ENCODE measurements at places on chromosomes 3 and 15.

- no peak for DNase-seq
Measured at GRCh38 chr3:126180477-126181397, at the start of gene ALDH1L1. ALDH1L1 (minus strand) TSS chr3:126180586; CDS start chr3:126160979, 19,607 bp downstream.

GRCh38 chr3:12898290-12898964 is 57.1 kb upstream of the RPL32 start:
- DNase-seq = no peak

DNA sequence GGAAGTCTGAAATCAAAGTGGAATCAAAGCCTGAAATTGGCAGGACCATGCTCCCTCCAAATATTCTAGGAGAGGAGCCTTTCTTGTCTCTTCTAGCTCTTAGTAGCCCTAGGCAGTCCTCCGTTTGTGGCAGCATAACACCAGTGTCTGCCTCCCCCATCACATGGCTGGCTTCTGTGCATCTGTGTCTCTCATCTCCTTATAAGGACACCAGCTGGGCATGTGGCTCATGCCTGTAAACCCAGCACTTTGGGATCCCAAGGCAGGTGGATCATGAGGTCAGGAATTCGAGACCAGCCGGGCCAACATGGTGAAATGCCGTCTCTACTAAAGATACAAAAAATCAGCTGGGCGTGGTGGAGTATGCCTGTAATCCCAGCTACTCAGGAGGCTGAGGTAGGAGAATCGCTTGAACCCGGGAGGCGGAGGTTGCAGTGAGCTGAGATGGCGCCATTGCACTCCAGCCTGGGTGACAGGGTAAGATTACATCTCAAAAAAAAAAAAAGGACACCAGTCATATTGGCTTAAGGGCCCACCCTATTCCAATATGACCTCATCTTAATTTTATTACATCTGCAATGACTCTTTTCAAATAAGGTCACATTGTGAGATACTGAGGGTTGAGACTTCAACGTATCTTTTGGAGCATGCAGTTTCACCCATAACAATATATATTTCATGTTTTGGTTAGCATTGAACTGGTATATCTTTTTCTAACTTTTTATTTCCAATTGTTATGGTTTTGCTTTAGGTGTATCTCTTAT is 148.0 kb upstream of the TPM1 start:
- DNase-seq = no peak

DNA sequence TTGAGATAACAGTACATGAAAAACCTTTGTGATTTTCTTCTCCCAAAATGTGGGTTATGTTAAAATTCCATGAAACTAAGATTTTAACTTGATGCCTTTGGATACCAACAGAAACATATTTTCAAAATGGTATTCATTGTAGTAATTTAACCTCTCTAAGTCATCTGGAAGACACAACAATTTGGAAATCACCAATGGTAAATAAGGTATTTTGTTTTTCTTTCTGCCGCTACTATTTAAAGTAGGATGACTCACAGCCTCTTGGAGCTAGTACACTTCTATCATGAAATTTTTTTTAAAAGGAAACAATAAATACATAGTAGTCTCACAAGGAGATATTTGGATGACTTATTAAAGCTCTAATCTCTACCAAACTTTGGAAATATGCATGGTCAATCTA is 291.6 kb upstream of the VEPH1 start:
- DNase-seq = no peak

- no peak for DNase-seq
Measured at GRCh38 chr3:69882560-69882959, 117.0 kb upstream of the SAMMSON start.

- DNase-seq = no peak
Measured at GRCh38 chr15:100726421-100727190, 124.2 kb downstream of the ASB7 start.

DNA sequence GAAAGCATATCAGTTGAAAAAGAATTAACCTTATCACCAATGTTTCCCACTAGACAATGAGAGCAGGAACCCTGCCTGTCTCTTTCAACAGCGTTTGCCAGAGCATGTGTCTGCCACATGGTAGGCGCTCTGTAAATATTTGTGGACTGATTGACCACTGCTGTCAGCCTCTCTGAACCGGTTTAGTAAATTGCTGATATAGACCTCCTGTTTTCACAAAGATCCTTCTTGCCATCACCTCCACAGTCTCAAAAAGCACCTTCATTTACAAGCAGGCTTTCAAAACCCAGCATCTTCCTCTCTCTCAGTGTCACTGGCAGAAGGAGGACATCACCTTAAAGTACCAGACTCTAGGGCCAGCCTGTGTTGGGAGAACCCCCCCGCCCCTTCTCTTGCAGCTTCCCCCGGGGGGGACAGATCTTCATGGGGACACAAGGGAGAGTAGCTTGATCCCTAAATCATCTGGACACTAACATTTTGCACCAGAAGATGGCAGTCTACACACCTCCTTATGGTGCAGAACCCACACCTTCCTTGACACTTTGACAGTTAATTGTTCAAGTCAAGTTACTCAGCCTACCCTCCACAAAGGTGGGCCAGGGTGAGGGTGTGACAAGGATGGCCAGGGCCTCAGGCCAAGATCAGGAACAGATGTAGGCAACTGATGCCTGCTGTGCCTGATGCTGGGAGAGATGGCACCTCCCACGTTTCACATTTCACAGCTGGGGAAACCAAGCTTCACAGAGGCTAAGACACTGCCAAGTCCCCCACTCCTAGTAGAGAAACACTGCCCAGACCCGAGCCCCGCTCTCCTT is 37.8 kb upstream of the USP3 start:
- peak; percentile 64 for DNase-seq

- DNase-seq = peak; percentile 79
Measured at GRCh38 chr15:51658664-51659063, 22.6 kb upstream of the SCG3 start.

- no peak for DNase-seq
Measured at GRCh38 chr3:194130807-194131589, 5.0 kb upstream of the HES1 start.

GRCh38 chr15:50234764-50235163 is 30.8 kb downstream of the HDC start:
- DNase-seq = no peak

DNA sequence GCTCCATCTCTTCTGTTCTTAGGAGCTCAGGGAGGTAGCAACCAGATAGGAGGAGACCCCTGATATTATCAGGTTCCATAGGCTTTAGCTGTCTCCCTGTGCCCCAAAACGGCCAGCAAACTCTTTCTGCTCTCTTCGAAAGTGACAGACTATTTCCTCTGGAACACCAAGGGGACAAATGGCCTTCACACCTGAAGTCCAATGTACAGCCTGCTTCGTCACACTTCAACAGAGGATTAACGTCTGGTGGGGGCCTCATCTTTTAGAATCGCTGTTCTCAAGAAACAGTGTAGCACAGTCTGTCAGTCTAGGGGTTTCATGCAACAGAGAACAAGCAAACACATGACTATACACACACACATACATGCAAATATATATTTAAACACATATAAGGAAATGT is 152.4 kb upstream of the SETMAR start:
- DNase-seq = no peak

DNA sequence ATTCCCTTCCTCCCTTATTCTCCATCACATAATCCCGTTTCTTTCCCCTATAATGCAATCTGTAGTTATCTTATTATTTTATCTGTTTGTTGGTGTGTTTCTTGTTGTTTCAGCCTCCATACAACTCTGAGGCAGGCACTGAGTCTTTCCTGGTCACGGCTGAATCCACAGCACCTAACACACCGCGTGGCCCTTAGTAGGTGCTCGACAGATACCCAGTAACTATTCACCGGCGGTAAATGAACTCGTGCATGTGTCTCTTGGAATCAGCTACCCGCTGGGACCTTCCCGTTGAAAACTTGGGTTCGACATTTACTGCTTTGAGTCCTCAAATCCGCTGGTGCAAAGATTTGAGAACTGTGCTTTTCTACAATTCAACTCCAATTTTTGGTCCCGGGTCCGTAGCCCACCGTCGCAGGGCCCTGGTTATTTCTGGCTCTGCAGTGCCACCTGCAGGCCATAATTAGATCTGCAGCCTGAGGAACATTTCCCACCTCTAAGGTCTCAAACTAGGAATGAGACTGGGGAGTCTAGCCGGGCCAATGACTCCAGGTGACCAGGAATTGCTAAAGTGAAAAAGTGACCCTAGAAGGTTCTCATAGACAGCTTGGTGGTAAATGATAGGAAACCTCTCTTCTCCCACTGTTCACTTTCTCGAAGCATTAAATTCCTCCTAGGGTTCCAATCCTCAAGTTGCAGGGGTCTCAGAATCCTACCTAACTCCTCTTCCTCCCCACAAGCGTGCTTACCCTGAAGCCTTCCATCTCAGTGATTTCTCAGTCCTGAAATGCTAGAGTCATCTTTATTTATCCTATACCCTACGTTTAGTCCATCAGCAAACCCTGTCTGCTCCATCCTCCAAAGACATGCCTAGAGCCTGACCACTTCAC is 40.0 kb upstream of the TRH start:
- DNase-seq = no peak

- no peak for DNase-seq
Measured at GRCh38 chr3:103440539-103441203, 1005.9 kb downstream of the ZPLD1 start.

GRCh38 chr3:114221165-114221880 is 16.1 kb downstream of the ZNF80 start:
- DNase-seq = no peak

- DNase-seq = no peak
Measured at GRCh38 chr3:10553591-10554235, 48.3 kb upstream of the ATP2B2 start.

DNA sequence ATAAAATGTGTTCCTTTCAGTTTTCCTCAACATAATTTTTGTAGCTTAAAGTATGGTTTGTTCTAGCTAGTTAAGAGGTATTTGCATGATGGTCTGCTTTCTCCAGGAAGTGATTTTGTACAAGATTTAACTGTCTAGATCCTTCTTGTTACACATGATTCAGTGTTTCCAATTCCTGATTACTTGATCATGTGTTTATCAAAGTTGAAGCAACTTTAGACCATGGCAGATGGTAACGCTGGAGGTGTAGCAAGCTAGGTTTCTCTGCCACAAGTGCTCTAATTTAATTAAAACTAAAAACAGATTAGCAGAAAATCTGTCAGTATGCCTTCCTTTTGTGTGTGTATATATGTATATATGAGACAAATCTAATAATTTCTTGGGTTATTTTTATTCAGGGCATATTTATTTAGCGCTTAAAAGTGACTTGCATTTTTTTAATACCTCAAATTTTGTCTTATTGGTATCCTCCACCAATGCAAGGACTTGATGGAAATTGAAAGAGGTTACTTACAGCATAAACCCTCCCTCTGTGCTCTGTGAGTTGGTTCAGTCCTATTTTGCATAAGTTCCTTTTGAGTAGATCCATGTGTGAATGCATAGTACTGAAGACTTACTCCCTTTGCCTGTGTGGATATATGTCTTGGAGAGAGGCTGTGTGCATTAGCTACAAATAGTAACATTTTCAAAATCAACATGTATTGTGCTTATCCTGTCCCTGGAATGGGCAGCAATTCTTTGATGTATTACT is 157.3 kb upstream of the CGNL1 start:
- DNase-seq = peak; percentile 12

DNA sequence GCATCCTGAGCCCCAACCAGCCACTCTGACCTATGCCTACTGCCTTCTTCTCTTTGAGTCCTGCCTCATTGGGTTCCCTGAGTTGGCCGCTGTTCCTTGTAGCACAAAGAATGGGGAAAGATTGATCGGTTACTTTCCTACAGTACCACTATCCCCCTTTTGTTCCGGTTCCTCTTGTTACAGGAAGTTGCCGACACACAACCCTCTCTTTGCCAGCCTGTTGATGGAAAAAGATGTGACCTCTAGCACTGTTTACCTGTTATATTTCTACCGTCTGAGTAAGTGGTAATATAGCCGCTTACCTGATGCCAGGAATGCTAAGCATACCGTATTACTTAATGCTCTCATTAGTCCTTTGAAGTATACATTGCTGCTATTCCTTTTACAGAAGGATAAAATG is 9.7 kb upstream of the AHSG start:
- DNase-seq = no peak

- DNase-seq = no peak
Measured at GRCh38 chr3:184629555-184630160, 68.1 kb downstream of the EPHB3 start.

GRCh38 chr3:94099311-94099710 is 36.5 kb downstream of the NSUN3 start:
- DNase-seq = no peak

DNA sequence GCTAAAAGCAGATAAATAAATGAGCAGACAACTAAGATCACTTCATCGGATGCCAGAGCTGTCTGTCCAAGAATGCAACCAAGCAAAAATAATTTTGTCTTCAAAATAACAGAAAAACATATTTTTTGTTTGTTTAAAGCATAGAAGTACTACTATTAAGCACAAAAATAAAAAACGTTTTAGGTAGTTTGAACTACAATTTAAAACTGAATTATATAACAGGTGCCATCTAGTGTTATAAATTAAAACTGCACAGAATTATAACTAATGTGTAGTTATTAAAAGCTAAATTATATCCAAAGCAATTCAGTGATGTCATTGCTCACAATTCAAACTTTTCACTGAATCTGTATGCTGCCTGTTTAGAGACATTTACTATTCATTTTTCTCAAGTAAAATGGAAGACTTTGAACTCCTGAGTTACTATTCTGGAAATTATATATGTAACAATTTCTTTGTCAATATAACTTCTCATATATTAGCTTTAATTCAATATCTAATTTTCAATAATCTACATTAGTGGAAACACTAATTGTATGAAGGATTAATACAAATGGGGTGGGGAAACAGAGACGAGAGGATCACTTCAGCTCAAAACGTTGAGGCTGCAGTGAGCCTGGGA is 29.5 kb downstream of the LINS1 start:
- DNase-seq = peak; percentile 16

DNA sequence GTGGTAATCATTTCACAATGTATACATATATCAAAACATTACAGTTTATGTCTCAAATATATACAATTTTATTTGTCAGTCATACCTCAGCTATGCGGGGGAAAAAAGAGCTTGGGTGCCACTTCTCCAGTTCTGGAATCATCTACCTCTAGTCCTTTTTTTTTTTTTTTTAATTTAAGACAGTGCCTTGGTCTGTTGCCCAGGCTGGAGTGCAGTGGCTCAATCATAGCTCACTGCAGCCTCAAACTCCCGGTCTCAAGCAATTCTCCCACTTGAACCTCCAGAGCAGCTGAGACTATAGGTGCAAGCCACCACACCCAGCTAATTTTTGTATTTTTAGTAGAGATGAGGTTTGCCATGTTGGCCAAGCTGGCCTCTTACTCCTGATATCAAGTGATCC is 67.4 kb downstream of the TMEM266 start:
- no peak for DNase-seq

GRCh38 chr3:125213364-125213755 is 812 bp upstream of the SLC12A8 start:
- no peak for DNase-seq

- no peak for DNase-seq
Measured at GRCh38 chr3:106338582-106339214, 469.9 kb upstream of the CBLB start.

DNA sequence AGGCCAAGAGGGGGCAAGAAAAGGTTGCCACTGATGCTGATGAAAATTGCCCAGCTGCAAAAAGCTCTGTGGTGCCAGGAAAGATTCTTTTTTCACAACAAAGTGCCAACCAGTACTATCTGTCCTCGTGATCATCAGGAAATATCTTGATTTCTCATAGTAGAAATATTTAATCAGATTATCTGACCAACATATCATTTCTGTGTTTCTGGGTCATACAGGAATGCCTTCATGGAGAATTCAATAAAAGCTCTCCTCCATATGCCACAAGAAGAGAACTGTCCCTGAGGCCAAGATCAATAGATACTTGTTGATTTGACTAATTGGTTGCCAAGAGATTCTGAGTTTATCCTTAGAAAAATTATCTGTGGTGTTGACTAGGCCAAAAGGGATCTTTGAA is 63.5 kb downstream of the FSIP1 start:
- DNase-seq = no peak
